ENCODE measurements at places on chromosomes 7 and 10. TPM values are rescaled to one million over a fixed set of nuclear protein-coding genes. Genes with fewer than 3 reads are reported as not detected.

Gene MET
- total RNA-seq: 103 TPM

Gene MSMB
- not detected for total RNA-seq

Gene ANK3
- total RNA-seq: 9.2 TPM

Gene MRC1
- 16.2 TPM for total RNA-seq

Gene MOGAT3
- not detected for total RNA-seq
